ENCODE measurements at places on chromosomes 5 and 9.
A peak's percentile ranks its signal among the peaks of the same experiment; 100 is the strongest.

DNA sequence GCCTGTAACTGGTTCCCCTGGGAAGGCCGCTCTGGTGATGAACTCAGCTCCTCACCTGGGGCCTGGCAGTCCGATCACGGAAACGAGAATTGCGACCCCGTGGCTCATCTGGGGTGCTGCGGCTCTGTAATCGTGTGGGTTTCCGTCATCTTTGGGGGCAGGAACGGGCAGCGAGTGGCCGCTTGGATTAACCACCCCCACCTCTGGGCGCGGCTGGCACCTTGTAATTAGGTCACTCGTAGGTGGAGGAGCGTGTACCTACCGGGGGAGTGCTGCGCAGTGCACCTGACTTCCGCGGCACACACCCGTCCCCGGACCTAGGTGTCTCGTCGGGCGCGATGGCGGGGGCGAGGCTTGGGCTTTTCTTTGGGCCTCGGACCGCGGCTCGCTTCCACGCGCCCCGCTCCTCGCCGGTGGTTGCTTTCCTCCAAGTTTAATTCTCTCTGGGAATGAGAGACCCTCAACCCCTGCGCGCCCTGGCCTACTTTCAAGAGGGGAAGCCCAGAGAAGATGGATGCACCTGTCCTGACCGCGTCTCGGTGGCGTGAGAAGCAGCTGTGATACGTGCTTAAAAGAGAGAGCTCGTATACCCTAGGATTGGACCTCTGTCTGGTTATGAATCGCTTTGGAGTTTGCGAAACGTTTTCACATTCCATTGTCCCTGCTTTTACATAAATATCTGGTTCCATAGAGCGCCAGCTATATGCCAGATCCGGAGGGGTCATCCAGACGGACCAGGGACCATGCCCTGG lies 744 bp upstream of the PPP2CA start:
- DNase-seq: peak; percentile 93

DNA sequence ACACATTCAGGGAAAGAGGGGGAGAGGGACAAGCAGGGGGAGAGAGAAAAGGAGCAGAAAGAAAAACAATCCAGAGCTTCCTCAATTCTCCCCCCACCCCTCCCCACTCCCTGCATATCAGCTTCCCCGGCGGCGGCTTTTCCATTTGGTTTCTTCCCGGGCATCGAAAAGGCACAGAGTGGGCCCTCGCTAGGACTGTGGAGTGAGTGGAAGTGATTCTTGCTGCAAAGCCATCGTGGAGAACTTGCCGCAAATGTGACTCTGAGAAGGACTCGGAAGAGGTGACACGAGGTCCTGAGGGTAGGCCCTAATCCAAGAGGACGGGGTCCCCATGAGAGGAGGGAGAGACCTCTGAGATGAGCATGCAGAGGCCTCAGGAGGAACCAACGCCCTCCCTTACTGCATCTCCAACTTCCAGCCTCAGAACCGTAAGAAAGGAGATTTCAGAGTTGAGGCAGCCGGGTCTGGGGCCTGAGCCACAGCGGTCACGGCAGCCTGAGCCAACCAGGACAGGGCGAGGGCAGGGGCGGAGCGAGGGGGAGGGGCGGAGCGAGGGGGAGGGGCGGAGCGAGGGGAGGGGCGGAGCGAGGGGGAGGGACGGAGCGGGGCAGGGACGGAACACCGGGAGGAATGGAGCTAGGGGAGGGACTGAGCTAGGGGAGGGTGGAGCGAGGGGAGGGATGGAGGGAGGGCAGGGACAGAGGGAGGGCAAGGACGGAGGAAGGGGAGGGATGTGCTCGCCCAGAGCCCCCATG lies 21.2 kb upstream of the SARDH start:
- no peak for DNase-seq

- DNase-seq: no peak
Measured at GRCh38 chr5:101024299-101024698, 121.2 kb upstream of the ST8SIA4 start.

GRCh38 chr9:124308606-124309491 lies 51.1 kb downstream of the NEK6 start:
- no peak for DNase-seq

All from CD4-positive, alpha-beta T cell treated with Interleukin-21 for 1 hour (primary cell).